ENCODE measurements at places on chromosomes 1 and 21.

DNA sequence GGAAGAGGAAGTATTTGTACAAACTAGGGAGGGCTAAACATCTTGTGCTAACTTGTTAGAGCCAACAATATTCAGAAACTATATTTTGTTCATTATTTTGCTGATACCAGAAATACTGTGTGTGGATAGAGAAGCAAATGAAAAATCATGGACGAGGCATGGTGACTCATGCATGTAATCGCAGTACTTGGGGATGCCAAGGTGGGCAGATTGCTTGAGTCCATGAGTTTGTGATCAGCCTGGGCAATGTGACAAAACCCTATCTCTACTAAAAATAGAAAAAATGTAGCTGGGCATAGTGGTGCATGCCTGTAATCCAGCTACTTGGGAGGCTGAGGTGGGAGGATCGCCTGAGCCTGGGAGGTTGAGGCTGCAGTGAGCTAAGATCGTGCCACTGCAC is 13.4 kb downstream of the LRRC41 start:
- DNase-seq = no peak

DNA sequence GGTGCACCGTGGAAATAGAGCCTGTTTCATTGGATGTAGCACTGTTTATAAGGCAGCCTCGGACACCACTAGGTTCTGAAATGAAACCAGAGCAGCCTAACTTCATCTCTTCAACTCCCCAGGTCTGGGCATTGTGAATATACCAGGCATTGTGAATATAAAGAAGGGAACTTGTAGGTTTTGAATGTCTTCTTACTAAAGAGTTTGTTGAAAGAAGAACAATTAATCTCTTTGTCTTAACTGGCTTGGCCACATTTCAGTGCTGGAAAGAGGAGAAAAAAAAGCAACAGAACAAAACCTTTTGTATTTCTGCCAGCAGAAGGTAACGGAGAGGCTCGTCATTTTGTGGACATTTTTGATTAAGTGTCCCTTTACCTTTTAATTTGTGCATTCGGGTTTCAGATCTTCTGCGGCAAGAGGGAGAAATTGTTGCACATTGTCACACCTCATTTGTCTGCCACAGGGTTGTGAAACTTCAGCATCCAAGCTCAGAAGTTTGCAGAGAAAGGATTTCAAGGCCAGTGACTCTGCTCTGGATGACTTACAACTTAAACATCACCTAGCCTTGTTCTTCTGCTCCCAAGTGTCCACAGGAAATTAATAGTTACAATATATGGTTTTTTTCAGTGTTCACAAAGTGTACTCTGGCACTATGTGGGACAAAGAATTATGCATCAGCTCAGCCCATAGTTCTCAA is 158.3 kb downstream of the KAZN start:
- DNase-seq = no peak

- no peak for DNase-seq
Measured at GRCh38 chr1:147292631-147293251, 50.3 kb downstream of the CHD1L start.

DNA sequence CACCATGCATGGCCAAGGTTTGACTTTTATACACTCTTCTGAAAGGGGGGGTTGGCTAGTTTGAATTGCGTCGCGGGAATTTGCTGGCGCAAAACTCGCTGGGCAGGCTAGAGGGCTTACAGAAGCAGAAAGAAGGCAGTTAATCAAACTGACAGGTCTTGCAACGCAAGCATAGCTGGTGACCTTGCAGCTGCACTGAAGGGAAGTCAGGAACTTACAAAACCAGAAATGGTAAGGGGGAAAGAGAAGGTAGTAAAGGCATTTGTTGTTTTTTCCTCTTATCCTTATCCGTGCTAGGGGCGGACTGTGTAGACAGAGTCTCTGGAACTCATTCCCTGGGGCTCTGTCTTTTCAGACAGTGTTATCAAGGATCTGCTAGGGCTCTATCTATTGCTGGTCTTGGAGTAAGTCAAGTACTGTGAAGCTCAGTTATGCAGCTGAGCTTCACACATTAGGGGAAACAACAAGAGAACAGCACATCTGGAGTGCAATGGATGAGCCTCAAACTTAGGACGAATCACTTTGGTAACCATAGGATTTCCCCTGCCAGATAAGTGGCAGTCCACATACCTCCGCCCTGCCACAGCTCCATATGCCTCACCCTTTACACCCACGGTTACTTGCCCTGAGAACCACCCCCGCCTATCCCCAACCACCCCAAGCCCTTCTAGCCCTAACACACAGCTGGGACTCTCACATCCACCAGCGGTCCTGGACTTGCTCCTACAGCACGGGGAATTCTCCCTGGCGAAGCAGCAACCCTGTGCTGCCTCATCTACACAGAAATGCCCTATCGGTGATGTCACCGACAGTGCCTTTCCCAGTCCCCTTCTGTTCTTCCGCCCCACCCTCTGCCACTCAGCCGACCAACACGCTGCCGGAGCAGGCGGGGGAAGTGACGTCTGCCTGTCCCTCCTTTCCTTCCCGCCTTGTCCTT is 251.4 kb downstream of the FAM72C start:
- no peak for DNase-seq

- DNase-seq = no peak
Measured at GRCh38 chr1:91523482-91523881, 22.8 kb downstream of the CDC7 start.

DNA sequence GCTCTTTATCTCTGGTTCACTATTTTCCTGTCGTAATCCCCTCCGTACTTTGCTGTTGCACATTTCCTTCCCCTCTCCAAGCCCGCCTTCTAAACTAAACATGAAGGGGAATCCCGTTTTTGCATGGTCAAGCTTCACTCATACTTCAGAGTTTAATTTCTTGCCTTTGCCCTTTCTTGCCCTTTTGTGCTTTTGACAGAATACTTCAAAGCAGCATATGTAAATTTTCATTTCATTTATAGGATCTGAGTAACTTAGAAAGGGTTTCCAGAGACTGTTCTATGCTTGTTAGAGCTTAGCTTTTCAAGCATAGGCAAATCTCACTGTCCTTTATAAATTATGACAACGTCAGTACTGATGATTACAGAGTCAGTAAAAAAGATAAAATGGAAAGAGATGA is 27.7 kb downstream of the SPATA45 start:
- DNase-seq = no peak

DNA sequence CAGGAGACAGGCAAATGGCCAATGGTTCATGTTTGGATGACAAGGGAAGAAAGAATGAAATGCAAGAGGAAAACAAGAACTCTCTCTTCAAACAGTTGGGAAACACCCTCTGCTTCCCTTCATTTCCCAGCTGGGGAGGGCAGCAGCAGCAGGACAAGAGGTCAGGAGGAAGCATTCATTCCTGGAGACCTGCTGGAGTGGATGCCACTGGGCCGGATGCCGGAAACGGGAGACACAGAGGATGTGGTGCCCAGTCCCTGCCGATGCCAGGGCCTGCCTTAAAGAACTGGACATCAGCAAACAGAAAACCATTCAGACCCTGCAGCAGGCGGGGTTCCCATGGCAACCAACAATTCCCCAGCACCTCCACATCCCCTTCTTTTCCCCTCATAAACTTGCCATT is 102.3 kb upstream of the ZNF648 start:
- no peak for DNase-seq

GRCh38 chr1:44947063-44947773 is 39.2 kb downstream of the EIF2B3 start:
- DNase-seq = peak; percentile 76

DNA sequence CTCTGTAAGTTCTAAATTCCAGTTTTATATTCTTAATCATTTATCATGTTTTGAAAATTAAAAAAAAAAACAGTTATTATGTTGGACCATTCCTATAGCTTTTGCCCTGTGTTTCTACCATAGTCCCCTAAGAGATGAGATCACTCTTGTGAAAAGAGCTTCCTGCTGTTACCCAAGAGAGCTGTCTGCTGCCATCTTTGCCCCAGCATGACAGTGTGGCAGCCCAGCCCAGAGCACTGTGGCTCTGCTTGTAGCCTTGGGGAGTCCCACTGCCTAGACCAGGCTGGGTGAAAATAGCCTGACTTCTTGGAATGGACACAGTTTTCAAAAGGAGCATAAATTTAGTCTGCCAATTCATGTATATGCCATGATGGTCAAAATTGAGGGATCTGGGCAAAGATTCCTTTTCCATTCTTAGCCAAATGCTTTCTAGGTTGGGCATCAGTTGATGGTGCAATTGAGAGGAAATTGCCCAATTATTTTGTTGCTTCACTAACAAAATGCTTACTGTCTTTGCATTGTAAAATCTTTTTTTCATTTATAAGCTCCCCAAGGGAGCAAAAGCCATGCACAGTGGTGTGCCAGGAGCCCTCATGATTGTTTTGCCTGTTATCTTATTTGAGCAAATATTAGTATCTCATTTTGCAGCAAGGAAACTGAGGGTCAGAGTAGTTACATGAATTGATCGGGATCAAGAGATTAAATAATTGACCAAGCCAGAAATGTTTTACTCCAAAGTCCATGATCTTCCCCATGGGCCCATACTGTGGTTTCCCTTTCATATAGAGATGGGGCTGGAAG is 72.8 kb downstream of the ETS2 start:
- no peak for DNase-seq

DNA sequence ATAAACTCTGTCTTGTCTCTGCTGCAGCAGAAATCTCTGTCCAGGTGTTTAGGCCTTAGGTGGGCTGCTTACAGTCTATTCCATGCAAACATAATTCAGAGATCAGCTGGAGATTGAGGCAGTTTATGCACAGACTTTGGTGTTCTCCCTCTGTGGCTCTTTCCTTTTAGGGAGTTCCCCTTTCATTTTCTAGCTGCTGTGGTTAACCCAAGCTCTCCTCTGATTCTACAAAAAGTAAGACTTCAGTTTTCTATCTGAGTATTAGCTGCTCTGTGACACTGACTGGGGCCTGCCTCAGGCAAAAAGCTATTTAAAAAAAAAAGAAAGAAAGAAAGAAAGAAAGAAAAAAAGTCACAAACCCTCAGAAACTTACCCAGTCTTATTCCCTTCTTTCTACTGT is 211.1 kb downstream of the CAMTA1 start:
- DNase-seq = no peak

DNA sequence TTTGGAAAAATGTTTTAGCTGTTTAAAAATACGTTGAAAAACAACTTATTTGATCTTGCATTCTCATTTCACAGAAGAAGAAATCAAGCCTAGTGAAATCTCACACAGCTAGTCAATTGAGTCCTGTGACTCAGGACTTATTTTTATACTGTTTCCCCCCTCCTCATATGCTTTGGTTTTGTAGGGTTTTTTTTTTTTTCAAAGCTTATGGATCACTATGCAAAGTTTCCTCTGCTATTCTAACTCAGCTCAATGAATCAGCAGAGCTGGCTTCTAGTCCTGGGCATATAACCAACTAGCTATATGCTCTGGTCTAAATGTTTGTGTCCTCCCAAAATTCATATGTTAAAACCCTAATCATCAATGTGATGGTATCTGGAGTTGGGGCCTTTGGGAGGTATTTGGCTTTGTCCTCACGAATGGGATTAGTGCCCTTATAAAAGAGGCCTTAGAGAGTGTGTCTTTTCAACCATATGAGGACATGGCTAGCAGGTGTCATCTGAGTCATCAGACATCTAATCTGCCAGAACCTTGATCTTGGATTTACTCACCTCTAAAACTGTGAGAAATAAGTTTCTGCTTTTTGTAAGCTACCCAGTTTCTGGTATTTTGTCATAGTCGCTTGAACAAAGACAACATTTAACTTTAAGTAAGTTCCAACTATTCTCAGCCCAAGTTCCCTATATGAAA is 317.2 kb upstream of the C1orf87 start:
- DNase-seq = no peak

DNA sequence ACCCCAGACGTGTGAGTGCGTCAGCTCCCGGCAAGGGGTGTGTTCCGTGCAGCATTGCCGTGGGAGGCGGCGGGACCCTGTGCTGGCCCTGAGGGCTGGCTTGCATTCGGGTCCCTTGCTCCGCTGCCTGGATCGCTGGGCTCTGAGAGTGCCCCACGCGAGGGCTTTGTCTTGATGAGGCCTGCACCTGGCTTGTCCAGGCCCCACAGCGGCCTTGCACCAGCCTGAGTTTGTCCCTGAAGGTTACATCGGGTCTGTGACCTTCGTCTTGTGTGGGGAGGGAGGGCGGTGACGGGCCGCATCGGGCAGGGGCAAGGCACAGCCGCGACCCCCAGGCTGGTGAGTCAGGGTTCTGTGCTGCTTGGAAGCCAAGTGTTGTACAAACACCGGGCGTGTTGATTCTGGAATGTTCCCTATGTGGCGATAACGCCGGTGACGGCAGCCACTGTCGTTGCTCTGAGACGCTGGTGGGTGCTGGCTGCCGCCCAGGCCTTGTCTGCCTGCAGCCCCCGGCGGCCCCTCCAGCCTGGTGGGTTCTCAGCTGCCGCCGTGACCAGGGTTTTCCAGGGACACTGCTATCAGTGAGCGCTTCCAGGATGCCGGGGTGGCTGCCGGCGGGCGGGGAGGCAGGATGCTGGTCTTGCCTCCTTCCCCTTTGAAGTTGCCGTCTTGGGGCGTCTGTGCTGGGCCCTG is 42.9 kb downstream of the SLX9 start:
- DNase-seq = no peak

DNA sequence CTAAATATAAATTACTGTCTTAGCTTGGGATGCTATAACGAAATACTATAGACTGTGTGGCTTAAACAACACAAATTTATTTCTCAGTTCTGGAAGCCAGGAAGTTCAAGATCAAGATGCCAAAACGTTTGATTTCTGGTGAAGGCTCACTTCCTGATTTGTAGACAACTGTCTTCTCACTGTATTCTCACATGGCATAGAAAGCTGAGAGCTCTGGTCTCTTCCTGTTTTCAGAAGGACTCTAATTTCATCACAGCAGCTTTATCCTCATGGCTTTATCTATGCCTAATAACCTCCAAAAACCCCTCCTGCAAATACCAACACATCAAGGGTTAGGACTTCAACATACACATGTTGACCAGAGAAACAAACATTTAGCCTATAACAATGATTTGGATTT is 1795.5 kb downstream of the MRPL39 start:
- DNase-seq = no peak

DNA sequence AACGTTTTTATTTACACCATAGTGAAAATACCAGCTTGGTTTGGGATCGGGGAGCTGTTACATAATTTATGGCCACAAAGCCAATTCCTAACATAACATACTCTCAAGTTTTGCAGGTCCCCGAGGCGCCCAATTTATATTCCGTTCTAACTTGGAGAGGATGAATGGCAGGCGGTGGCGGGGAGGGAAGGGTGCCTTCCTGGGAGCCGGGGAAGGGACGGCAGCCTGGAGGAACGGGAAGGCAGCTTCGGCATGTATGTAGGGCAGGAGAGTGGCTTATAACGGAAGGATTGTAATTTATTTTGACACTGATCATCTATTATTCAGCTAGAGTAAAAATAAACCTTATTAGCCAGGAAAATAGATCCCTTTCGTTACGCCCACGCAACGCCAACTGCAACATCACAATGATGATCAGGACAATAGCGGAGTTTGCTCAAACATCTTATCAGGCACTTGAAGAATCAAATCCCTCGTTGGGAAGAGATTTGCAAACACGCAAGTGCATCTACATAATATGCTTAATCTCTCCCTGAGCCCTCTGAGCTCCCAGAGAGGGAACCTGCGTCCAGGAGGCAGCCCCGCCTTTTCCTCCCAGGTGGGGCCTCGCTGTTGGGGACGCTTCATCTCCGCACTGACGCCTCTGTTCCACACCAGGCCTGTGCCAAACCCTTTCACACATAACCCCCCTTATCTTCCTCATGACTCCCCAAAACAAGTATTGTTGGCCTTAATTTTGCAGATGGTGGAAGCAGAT is 93.7 kb upstream of the C1orf174 start:
- no peak for DNase-seq
